Dermis blood vessel endothelial cell (primary cell): ENCODE measurements at places on chromosomes 2 and 18. TPM values are rescaled to one million over a fixed set of nuclear protein-coding genes. Genes with fewer than 3 reads are reported as not detected.

KDSR gene
- 26.5 and 34.9 TPM in 2 replicates for total RNA-seq

GRCh38 chr2:39283561-39283960, 39.8 kb upstream of the CDKL4 start:
- DNase-seq: no peak

DNA sequence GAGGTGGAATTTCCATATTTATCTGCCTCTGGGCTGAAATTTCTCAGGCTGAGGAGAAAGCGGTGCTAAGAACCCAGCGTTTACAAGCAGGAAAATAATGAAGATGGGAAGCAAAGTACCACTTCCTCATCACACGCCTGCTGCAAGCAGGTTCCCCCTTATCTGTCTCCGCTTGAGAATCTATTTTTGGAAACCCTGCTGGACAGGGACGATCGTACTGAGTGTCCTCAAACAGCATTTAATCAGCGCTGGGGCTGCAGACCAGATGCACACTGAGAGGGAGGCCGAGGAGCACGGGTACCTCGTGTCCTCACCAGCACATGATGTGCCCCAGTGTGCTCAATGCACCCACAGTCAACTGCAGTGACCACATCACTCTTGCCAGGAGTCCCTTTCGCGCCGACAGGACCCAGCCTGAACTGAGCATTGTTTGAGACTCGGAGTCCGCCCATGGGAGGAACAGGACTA, 160.4 kb downstream of the HDAC4 start:
- DNase-seq: no peak

RAB31 gene
- total RNA-seq: 27.2 and 44.3 TPM in 2 replicates

GRCh38 chr2:43027097-43027873, 199.1 kb downstream of the ZFP36L2 start:
- no peak for DNase-seq

- DNase-seq: no peak
Measured at GRCh38 chr2:236956031-236956618, 129.6 kb upstream of the COPS8 start.
